SK-MEL-5 (cell line): ENCODE measurements at places on chromosomes 6 and 20.
A peak's percentile ranks its signal among the peaks of the same experiment; 100 is the strongest.

DNA sequence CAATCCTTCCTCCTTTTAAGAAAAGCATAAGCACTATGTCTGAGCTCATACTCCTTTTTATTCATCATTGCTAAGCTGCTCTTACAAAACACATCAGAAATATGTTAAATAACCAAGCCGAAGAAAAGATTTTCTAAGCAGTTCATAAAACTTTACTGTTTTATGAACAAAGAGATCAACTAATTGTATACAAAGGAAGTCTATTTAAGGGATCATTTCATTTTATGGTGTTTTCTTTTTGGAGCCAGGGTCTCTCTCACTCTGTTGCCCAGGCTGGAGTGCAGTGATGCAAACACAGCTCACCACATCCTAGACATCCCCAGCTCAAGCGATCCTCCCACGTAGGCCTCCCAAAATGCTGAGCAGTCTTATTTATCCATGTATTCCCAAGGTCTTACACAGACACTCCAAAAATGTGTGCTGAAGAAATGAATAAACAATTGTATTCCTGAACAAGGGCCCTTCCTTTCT lies 9.3 kb downstream of the NUDT3 start:
- peak; percentile 85 for DNase-seq

DNA sequence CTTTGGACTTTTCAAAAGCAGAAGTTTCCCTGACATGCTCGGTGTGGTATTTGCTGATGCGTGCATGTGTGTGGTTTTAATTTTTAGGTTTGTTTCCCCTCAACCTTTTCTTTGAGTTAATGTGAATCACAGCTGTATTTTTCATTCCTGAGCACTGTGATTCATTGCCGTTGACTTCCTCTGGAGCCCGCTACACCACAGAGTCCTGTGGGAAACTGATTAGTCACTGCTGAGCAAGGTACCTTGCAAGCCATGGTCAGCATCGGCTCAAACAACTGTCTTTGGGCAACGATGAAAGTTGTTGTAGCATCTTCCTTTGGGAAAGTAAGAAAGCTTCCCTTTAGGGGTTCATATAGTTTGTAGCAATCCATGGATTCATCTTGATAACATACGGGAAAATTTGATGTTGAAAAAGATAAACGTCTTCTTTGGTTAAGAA lies 57.5 kb downstream of the RIN2 start:
- peak; percentile 60 for DNase-seq

GRCh38 chr6:138865480-138866109 lies 69.7 kb downstream of the ECT2L start:
- DNase-seq = no peak

DNA sequence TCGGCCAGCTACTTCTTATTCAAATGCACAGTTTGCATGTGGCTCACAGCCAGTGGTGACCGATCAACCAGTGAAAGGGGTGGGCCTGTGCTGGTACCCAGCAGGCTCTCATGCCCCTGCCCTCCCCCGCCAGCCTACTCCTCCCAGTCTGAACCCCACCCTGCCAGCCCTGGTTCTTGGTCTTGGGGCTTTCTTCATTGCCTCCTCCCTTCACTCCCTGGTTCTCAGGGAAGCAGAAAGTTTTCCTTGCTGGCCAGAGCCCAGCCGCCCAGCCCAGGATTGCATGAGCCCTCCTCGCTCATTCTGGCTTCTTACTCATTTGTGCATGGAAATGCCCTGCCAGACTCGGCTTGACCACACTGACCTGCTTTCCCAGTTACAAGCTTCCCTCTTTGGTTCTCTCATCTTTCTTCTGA lies 40.8 kb downstream of the KCNK17 start:
- no peak for DNase-seq

GRCh38 chr6:36970892-36971842 lies 14.8 kb downstream of the MTCH1 start:
- DNase-seq = no peak
